ENCODE measurements at places on chromosomes 6 and 20. TPM values are rescaled to one million over a fixed set of nuclear protein-coding genes. Genes with fewer than 3 reads are reported as not detected.

DNA sequence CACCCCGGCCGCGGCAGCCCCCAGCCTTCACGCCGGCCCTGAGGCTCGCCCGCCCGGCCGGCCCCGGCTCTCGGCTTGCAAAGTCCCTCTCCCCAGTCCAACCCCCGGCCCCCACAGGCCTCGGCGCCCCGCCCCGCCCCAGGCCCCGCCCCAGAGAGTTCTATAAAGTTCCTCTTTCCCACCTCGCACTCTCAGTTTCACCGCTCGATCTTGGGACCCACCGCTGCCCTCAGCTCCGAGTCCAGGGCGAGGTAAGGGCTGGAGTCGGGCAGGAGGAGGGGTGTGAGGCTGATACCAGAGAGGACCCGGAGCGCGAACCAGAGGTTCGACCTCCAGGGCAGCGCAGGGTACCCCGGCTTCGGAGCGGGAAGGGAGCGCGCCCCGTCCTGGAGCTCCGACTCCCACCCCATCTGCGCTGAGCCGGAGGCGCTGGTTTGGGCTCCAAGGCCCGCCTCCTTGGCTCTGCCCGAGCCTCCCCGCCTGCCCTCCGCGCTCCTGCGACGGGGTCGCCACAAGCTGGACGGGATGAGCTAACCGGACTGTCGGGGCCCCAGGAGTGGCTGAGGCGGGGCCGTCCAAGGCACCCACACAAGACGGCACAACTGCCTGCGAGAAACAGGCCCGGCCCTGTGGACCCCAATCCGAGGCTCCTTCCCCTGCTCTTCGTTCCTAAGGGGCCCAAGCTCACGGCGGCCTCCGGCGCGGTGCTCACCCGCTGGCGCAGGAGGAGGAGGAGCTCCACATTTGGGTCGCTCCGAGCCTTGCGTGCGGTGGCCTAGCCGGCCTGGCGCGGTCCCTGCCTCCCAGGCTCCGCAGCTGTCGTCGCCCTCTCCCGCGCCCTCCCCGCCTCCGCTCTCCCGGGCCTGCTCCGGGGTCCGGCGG lies at the start of gene IRF4:
Gene IRF4, plus strand, starts transcription at position 194 of the 882 bp plus-strand sequence. CDS start 1,401 bp downstream, outside the sequence.
- DNase-seq: peak; percentile 87

- DNase-seq: no peak
Measured at GRCh38 chr6:163133017-163133416, 281.5 kb upstream of the QKI start.

GRCh38 chr6:352896-353470 lies 38.6 kb upstream of the IRF4 start:
- DNase-seq: no peak

- peak; percentile 69 for DNase-seq
Measured at GRCh38 chr6:5851261-5851757, 155.4 kb downstream of the NRN1 start.

Gene PKIB
- 0.89 TPM for total RNA-seq

Gene SYTL3
- total RNA-seq: 32.2 TPM

DNA sequence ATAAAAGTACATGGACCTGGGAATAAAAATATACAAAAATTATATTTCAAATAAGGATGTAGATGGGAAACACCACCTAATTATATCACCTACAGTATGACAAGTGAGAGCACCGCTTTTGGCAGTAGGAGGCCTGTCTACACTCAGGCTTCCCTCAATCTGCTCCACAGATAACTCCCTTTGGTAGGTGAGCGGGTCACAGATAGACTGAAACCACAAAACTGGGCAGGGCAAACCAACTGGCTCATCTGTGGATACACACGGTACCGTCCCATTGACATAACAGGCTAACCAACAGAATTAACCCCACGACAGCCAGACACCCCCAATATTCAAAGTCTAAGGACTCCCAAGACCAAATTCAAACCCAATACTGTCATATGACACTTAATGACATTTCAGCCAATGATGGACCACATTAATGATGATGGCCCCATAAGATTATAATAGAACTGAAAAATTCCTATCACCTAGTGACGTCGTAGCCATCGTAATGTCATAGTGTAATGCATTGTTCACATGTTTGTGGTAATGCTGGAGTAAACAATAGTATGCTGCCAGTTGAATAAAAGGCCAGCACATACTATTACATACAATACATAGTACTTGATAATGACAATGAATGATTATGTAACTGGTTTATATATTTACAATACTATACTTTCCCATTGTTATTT lies 109.7 kb downstream of the MBOAT1 start:
- no peak for DNase-seq

Gene SSTR4
- total RNA-seq: not detected

GRCh38 chr6:36232172-36232571 lies 35.6 kb downstream of the BRPF3 start:
- no peak for DNase-seq

Gene GSTA4
- total RNA-seq: not detected

- DNase-seq: no peak
Measured at GRCh38 chr20:50932016-50932485, 814 bp upstream of the ADNP start.

Gene NOX3
- total RNA-seq: not detected

GRCh38 chr6:52389626-52390360 lies 27.8 kb downstream of the PAQR8 start:
- peak; percentile 71 for DNase-seq

Gene PRND
- 0.12 TPM for total RNA-seq

DNA sequence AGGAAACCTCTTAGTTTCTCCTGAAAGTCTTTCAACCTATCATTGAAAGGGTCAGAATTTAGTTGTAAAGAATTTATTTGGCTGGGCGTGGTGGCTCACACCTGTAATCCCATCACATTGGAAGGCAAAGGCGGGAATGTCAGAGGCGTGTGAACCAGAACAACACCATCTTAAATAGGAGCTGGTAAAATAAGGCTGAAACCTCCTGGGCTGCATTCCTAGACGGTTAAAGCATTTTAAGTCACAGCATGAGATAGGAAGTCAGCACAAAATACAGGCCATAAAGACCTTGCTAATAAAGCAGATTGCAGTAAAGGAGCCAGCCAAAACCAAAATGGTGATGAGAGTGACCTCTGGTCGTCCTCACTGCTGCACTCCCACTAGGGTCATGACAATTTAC lies 29.6 kb downstream of the OR2B2 start:
- no peak for DNase-seq

DNA sequence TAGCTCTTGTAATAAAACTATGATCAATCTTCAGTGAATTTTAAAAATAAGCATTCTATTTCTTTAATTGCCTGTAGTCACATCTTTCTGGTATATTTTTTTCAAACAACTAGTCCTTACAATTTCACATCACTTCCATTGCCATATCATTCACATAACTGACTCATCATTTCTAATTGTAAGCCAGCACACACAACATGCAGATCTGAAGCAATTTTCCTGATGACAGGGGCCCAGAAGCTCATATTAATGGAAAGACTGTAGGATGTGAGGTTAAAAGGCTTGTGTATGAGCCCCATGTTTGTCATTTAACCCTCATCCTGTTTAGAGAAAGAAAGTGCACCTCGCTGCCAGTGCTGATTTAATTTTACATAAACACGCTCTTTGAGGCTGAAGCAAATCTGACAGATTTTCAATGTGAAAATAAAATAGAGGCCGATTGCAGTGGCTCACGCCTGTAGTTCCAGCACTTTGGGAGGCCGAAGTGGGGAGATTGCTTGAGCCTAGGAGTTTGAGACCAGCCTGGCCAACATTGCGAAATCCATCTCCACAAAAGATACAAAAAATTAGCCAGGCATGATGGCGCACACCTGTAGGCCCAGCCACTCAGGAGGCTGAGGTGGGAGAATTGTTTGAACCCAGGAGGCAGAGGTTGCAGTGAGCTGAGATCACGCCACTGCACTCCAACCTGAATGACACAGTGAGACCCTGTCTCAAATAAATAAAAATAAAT lies 40.1 kb upstream of the LTV1 start:
- DNase-seq: no peak

GRCh38 chr6:140319209-140319608 lies 944.8 kb upstream of the CITED2 start:
- DNase-seq: no peak

Gene SLC25A27
- total RNA-seq: 0.50 TPM

Gene LINC00237
- not detected for total RNA-seq

Gene KCNK17
- not detected for total RNA-seq

GRCh38 chr6:107635057-107635515 lies 145.2 kb downstream of the SOBP start:
- DNase-seq: no peak

GRCh38 chr20:3150908-3151307 lies 8.8 kb downstream of the FASTKD5 start:
- DNase-seq: no peak

DNA sequence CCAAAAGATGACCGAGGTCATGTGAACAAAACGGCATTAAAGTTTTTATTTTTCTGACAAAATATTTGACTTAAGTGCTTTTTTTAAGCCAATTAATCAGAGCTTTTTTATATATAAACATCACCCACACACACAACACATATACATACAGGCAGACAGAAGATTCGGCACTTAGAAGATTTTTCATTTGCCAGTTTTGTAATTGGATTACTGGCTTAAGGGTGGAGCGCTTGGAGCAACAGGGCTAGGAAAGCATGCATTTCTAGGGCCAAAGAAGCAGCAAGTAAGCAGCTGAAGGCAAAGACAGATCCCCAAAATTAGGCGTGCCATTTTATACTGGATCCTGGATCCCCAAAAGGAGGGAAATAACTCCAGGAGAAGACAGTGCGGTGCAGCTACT lies 30.3 kb downstream of the SAMD5 start:
- DNase-seq: no peak

- DNase-seq: no peak
Measured at GRCh38 chr6:153146413-153146812, 15.3 kb upstream of the RGS17 start.

DNA sequence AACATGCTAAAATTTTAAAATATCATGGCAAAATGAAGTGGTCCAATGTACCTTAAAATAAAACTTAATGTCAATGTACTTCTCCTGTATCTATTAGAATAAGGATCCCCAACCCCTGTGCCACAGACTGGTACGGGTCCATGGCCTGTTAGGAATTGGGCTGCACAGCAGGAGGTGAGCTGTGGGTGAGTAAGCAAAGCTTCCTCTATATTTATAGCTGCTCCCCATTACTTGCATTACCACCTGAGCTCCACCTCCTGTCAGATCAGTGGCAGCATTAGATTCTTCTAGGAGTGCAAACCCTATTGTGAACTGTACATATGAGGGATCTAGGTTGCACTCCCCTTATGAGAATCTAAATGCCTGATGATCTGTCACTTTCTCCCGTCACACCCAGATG lies 86.0 kb downstream of the SLC16A10 start:
- DNase-seq: no peak

Gene MUC22
- not detected for total RNA-seq

DNA sequence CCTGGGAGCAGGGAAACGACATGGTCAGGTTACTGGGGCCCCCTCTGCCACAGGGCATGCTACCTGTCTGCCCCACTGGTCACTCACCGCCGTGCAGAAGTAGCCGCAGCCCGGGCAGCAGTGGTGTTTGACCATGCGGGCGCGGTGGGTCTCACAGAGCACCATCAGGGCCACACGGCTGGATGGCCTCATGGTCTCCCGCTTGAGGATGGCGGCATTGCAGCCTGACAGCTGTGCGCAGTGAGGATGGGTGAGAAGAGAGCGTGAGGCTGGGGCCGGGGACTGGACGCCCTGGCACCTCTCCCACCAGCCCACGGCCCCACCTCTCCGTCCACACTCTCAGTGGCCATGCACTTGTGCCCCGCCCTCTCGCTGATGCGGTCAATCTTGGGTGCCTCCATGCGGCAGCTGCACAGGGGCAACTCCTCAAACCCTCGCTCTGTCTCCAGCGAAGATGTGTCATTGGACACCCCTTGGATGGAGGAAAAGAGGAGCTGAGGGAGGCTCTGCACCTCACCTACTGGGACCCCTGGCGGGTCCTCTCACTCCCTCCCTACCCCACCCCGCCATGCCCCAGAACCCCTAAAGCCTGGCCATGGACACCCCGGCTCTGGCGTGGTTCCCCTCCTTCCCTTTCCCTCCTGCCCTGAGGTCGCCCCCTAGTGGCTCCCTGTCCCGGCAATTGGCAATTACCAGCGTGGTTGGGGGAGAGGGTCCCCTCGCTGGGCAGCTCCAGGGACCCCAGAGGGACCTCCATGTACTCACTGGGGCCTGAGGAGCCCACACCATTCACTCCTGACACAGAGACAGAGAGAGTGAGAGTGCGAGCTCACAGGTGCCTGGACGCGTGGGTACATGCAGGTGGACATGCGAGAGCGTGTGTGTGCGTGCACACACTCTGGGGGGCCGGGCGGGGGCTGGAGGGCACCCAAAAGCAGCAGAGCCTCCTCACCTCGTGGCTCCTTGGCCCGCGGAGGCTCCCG lies 8.9 kb downstream of the EHMT2 start:
- DNase-seq: no peak

Gene SLC22A16
- not detected for total RNA-seq

Gene CTCFL
- not detected for total RNA-seq

Gene PRL
- total RNA-seq: not detected

Gene IL20RA
- total RNA-seq: not detected

Gene NOP56
- 375 TPM for total RNA-seq

- no peak for DNase-seq
Measured at GRCh38 chr20:38420388-38421085, 14.6 kb downstream of the SNHG17 start.

Gene GHRH
- total RNA-seq: not detected

Gene SLC4A11
- total RNA-seq: 0.42 TPM

DNA sequence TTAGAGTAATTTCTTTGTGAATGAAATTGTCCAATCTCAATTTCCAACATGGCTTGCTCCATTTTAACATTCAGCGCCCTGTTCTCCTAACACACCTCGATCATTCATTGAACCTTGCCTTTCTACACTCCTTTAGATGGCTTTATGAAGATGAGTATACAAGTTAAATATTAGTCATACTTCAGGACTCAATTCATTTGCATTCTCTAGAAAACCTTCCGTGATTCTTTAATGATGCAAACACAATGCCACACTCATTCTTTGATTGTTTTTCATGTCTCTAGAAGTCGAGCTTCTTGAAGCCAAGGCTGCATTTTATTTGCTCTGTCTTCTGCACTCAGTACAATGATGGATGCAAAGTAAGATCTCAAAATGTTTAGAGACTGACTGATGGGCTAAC lies 641.2 kb downstream of the DOK5 start:
- DNase-seq: no peak

Gene GTSF1L
- total RNA-seq: 1.4 TPM

DNA sequence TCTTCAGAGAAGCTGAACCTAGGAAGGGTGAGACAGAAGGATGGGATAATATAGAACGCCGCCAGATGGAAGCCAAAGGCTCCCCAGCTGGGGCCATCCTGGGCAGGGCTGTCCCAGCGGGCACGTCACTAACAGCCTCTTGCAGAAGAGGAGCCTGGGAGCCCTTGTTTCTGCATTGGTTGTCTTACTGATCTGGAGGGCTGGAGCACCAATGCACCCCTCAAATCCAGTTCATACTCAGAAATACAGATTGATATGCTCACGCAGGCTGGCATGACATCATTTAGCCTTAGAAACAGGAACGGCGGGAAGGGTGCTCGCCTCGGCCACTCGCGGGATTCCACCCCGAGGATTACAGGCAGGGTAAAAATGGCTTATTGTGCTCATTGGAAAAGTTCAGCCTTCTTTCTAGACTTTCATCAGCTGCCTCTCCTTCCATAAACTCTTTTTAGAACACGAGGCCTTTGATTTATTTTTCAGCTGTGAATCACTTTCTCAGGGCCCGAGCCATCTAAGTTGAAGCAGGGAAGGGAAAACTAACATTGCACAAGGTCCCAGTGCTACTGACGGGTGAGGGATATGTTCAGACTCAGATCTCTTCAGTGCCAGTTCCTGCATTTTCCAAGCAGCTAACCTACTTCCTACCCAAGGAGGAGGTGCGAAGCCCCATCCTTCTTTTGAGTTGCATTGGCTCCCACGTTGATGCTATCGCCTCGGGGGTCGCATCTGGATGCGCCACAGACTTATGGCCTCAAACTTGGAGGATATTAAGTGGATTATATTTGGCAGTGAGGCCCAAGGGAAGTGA lies 82.3 kb downstream of the GMPR start:
- DNase-seq: no peak

All from naive thymus-derived CD4-positive, alpha-beta T cell (primary cell).